ENCODE measurements at places on chromosomes 6 and 20.

- no peak for DNase-seq
These were observed 69.1 kb downstream of the ELOVL4 start for GRCh38 chr6:79878142-79878748.

DNA sequence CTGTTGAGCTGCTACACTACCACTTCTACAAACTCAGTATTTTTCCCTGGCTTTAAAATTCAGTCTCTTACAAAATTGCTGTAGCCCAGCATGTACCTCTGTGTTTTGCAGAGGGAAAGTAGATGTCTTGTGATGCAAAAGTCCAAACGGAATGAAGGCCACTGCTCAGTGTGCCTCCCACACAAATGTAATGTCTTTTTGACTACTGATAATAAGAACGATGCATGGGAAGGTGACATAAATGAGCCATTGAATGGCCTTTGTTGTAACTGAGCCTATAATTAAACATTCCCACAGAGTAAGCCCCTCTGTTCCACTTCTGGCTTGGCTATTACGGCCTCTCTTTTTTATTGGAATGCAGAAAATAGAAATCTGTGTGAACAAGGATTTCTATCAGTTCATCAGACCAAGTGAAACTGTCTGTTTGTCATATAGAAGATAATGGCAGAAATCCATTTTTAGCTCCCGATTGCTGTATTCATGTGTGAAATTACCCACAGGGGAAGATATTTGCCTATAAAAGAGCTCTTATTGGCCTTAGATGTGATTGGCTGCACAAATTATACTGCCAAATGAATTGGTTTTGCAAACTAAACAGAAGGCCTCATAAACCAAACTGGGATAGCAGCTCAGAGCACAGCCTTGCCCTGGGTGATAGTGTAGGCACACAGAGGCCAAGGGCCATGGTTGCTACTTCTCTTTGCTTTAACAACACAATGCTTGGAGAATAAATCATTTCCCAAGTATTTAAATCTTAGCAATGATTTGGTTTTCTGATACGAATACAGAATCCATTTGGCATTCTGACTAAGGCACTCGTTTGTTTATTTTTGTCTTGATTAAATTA is 241.5 kb upstream of the PLN start:
- no peak for DNase-seq

DNA sequence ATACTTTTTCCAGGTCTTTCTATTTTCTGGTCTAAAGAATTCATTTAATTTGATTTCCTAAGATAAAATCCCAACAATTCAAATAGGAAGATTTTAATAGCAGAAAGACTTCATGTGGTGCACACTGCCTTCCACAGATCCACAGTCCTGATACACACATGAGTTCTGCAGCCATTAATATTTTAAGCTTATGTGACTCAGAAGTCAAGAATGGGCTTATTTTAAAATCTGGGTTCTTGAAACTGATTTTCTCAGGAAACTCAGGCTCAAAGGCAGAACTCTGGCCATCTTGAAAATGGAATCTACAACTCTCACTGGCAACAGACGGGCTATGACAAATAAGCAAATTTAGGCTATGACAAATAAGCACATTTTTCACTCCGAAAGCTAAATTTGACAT is 88.2 kb downstream of the COL12A1 start:
- DNase-seq, result no peak

- DNase-seq, result no peak
These were observed 138.7 kb upstream of the THEMIS start for GRCh38 chr6:128039543-128039942.

DNA sequence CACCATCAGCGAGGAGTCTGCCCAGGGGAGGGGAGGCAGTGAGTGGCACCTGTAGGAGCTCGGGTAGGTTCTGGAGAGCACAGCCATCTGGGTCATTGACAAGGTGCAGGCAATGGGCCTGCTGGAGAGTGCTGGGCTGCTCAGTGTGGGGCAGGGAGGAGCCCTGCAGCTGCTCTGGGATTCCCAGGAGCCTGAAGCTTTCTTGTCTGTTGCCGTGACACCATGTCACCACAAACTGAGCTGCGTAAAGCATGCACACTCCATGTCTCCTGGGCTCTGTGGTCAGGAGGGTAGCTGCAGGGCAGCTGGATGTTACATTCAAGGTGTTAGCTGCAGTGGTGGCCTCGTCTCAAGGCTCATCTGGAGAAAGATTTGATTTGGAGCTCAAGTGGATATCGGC is 4.5 kb upstream of the SLC22A1 start:
- no peak for DNase-seq

DNA sequence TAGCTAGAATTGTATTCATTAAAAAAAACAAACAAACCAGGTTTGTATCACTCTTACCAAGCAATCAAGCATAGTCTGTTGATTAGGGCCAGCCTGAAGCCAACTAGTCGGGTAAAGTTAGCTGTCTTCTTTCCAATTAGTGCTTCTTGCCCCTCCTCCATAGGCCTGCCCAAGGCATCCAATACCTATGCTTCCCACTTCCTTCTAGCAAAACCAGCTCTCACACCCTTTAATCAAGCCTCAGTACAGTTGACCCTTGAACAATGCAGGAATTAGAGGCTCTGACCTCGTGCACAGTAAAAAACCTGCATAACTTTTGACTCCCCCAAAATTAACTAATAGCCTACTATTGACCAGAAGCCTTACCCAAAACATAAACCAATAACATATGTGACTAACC is 119.1 kb upstream of the DTNBP1 start:
- no peak for DNase-seq

DNA sequence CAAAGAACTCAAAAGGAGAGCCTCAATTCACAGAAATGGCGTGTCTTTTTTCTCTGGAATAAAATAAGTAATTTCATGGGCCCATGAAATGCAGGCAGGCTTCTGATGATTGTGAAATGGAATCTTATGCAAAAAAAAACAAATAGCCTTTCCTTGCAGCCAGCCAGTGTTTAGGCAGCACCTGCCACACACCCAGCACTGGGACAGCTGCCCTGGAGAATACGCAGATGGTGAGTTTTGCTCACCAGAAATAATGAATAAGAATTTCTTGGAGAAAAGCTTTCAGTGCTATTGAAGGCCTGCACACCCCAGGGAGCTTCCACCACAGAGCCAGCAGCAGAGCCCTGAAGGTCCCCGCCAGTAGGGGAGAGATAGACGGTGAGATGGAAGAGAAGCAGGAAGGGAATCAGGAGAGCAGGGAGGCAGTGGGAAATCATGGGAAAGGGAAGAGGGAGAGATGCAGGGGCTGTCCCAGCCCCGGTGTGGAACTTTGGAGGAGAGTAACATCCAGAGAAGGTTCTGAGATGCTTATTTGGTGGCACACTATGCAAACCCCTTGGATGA is 54.9 kb downstream of the PXDC1 start:
- no peak for DNase-seq

DNA sequence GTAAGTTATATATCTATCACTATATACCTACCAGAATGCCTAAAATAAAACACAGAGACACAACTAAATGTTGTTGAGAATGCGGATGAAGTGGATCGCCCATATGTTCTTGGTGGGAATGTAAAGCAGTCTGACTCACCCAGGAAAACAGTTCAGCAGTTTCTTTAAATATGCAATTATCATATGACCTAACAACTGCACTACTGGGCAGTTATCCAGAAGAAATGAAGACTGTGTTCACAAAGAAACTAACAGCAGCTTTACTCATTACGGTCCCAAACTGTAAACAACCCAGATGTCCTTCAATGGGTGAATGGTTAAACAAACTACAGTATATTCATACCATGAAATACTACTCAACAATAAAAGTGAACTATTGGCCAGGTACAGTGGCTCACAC is 14.3 kb upstream of the ZC3H12D start:
- DNase-seq, result no peak

- peak; percentile 28 for DNase-seq
These were observed 43.3 kb upstream of the MRPS10 start for GRCh38 chr6:42260972-42261371.

DNA sequence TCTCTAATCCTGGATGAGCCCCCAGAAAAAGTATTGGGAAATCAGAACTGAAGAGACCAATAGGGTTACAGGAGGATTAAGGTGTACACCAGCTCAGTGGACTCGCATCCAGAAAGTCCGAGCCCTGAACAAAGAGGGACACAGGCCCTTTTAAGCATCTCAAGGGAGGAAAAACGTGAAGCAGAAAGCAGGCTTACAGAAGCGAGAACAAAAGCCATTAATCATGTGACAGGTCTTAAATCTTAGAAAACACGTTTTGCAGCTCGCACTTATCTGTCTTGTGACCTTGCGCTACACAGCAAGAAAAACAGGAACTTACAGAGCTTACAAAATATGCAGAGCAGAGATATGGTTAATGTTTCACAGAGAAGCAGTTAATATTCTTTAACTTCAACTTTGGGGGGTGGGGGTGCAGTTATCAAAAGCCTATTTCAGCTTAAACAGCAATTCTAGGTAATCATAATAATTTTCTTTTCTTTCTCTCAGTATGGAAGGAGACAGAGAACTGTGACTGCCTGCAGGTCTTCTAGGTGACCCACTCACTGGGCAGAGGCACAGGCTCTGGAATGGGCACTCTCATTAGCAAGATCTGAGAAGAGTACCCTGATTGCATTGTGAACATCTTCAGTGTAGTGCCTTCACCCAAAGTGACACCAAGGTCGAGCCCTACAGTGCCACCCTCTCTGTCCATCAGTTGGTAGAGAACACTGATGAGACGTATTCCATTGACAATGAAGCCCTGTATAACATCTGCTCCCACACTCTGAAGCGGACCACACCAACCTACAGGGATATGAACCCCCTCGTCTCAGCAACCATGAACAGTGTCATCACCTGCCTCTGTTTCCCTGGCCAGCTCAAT is 65.0 kb upstream of the MOCS1 start:
- DNase-seq, result no peak

GRCh38 chr6:109696355-109696754 is 5.3 kb downstream of the FIG4 start:
- DNase-seq, result no peak

- no peak for DNase-seq
These were observed 9.7 kb downstream of the DDRGK1 start for GRCh38 chr20:3194617-3195280.

DNA sequence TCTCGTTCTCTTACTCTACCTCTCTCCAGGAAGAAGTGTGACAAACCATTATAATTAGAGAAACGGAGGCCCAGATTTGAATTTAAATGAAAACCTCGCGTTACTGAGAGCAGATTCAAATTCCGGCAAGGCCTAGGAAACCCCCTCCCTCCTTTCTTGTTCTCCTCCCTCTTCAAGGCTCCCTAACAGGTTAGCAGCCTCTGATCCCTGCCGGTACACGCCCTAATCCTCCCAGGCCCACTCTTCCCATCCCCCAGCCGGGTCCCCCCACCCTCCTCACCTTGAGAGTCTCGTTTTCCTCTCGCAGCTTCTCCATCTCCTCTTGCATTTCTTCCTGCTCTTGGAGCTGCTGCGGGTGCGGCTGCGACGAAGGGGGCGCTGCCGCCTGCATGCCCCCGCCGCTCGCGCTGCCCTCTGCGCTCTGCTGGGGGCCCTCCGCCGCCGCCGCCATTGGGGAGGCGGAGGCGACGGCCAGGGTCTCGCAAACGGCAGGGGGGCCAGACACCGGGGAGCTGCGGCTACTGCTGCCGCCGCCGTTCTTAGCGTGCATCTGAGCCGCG is 3.8 kb downstream of the MTCL3 start:
- DNase-seq, result peak; percentile 4

- no peak for DNase-seq
These were observed 58.8 kb downstream of the MKKS start for GRCh38 chr20:10375191-10375590.

- DNase-seq, result no peak
These were observed 78.3 kb downstream of the STXBP5 start for GRCh38 chr6:147282566-147282959.

DNA sequence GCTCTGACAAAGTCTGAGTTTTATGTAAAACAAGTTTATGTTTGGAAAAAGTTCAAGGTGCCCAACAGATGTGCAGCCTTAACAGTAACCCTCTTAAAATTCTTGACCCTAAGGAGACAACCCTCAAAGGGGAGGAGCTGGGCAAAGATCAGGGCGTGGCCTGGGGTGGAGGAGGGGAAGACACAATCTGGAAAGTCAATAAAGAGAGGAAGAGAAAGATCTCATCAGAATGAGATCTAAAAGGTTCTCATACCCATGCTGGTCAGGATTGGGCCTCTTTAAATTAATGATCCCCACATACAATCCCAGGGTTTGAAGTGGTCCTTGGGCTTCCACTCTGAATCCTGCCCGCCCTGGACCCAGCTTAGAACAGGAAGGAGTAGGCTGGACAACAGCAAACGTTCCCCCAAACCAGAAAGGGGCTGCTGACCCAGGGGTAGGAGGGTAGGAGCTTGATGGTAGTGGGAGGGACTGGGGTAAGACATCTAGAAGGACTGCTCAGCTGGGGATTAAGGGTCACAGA is 33.0 kb downstream of the FOXP4 start:
- no peak for DNase-seq

- DNase-seq, result no peak
These were observed 6.2 kb upstream of the CD93 start for GRCh38 chr20:23092384-23092756.

- no peak for DNase-seq
These were observed 31.2 kb downstream of the PARD6B start for GRCh38 chr20:50762435-50763220.

- no peak for DNase-seq
These were observed 54.1 kb downstream of the FGD2 start for GRCh38 chr6:37059344-37060194.

DNA sequence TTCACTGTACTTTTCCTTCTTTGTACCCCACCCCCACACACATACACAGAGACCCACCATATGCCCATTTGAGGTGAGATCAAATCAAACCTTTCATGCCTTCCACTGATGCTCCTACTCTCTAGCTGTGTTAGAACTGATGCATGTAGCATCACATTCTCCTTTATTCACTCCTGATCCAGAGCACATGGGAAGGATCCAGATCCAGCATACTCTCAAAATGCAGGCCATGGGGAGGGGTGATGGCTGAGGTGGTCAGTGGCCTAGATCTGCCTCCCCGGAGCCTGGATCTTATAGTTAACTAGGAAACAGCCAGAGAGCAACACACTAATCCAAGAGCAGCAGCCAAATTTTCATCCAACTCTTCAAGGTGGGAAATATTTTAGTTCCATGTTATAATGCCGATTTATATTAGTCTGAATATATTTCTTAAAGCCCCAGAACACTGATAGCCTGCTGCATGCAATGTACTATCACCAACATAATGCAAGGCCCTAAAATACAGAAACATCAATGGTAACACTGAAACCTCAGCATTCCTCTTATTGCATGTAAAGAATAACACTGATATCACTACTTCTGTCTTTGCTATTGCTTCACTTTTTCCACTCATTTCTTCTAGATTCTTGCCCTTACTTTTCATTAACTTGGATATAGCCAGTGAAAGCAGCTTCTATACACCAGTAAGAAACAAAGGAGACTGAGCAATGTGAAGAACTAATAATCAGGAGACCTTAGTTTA is 126.8 kb upstream of the BEND6 start:
- DNase-seq, result no peak

All from stimulated activated CD4-positive, alpha-beta T cell treated with anti-CD3 and anti-CD28 coated beads, Interleukin-1b, Interleukin-23, amount 100 ng/mL, for 1 hour (primary cell).